ENCODE measurements at places on chromosomes 7 and 10.

- DNase-seq, result no peak
Observed at GRCh38 chr7:24910551-24911212, 69.3 kb downstream of the OSBPL3 start.

- DNase-seq, result no peak
Observed at GRCh38 chr10:19795684-19796083, 20.5 kb upstream of the PLXDC2 start.

GRCh38 chr7:81285142-81285871 lies 366.5 kb upstream of the SEMA3C start:
- DNase-seq, result no peak

DNA sequence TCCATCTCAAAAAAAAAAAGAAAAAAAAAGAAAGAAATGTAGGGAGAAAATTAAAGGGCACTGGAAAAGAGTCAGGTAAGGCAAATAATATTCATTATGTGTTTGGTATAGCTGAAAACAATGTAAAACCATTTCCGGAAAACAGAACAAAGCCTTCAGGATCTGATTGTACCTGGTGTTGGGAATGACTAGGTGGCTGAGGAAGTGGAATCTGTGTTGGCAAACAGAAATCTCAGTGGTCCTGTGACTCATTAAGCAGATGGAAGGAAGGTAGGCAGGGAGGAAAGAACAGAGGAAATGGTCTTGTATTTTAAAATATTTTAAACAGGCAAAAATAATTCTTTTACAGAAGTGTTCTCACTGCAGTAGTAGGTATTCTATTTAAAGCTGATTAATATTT lies 55.7 kb upstream of the GATA3 start:
- DNase-seq, result no peak

- no peak for DNase-seq
Observed at GRCh38 chr7:139851770-139852481, 22.9 kb downstream of the TBXAS1 start.

DNA sequence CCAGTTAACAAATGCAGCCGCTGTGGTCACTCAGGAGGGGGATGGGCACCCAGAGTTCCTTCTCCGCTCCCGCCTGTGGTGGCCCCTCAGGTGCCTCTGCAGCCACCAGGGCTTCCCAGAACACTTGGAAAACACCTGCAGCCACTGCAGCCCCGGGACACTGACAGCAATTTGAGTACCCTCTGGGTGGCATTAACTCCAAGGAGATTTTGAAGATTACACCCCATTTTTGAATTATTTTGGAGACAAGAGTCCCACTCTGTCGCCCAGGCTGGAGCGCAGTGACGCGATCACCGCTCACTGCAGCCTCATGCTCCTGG lies 32.2 kb downstream of the IL15RA start:
- no peak for DNase-seq

Data from OCI-LY7 (cell line).